Calu3 (cell line): ENCODE measurements at places on chromosomes 1 and 21. TPM values are rescaled to one million over a fixed set of nuclear protein-coding genes. Genes with fewer than 3 reads are reported as not detected.

DNA sequence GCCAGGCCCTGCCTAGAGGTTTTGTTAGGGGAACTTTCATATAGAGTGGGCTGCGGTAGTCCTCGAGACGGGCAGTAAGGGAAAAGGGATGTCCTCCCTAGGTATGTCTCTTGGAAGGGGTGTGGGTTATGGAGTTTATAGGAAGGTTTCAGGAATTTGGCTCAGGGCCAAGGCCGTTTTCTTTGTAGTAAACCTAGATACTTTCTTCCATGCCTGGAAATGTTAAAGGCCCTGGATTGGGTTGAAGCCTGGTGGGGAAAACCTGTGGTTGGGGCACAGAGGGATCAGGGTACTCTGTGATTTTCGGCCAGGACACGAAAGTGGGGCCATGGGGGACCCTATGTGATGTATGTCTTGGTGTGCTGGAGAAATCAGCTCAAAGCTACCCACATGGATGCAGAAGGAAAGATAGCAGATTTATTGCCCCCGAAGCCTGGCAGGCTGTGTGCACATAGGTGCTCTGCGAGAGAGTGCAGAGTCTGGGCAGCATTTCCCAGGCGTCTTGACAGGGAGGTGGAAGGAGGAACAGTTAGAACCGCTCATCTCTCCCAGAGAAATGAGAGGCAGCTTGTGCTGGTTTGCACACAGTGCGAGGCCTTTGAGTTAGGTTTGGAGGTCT is 1.7 kb downstream of the SNAP47 start:
- no peaks in the 10 kb centered on the region for H3K27me3 ChIP-seq
- peaks cover 51% of the 10 kb centered on the region for H3K36me3 ChIP-seq
- H3K27ac ChIP-seq: no peak overlapping the region
- H3K4me3 ChIP-seq: peak overlapping the region; percentile 83
- DNase-seq: no peak

GRCh38 chr1:233281711-233282581 is 13.6 kb downstream of the PCNX2 start:
- no peak overlapping the region for H3K27ac ChIP-seq
- H3K36me3 ChIP-seq: no peaks in the 10 kb centered on the region
- no peak for DNase-seq
- peaks cover 12% of the 10 kb centered on the region for H3K4me1 ChIP-seq

GRCh38 chr1:207672522-207673130 is 27.7 kb downstream of the CR1L start:
- peaks cover 34% of the 10 kb centered on the region for H3K27me3 ChIP-seq
- H3K4me1 ChIP-seq: peaks cover 11% of the 10 kb centered on the region
- no peak overlapping the region for H3K27ac ChIP-seq
- DNase-seq: peak; percentile 53
- no peaks in the 10 kb centered on the region for H3K36me3 ChIP-seq

- H3K4me3 ChIP-seq: no peak overlapping the region
- peaks cover 88% of the 10 kb centered on the region for H3K27me3 ChIP-seq
- no peak overlapping the region for H3K27ac ChIP-seq
- no peak for DNase-seq
Measured at GRCh38 chr1:12067900-12068821, 5.1 kb downstream of the TNFRSF8 start.

GRCh38 chr1:197659171-197659570 is 116.1 kb downstream of the DENND1B start:
- H3K36me3 ChIP-seq: no peaks in the 10 kb centered on the region
- no peaks in the 10 kb centered on the region for H3K27me3 ChIP-seq
- DNase-seq: no peak
- H3K4me3 ChIP-seq: no peak overlapping the region

GRCh38 chr1:67194209-67194863 is 28.1 kb downstream of the IL23R start:
- no peak overlapping the region for H3K4me3 ChIP-seq
- no peaks in the 10 kb centered on the region for H3K4me1 ChIP-seq
- no peak for DNase-seq
- H3K27ac ChIP-seq: no peak overlapping the region
- peaks cover 20% of the 10 kb centered on the region for H3K27me3 ChIP-seq
- no peaks in the 10 kb centered on the region for H3K36me3 ChIP-seq

- no peak overlapping the region for H3K27ac ChIP-seq
- no peak overlapping the region for H3K4me3 ChIP-seq
- no peaks in the 10 kb centered on the region for H3K36me3 ChIP-seq
- DNase-seq: no peak
- no peaks in the 10 kb centered on the region for H3K27me3 ChIP-seq
- H3K4me1 ChIP-seq: peaks cover 2% of the 10 kb centered on the region
Measured at GRCh38 chr1:224223819-224224714, 41.0 kb downstream of the DEGS1 start.

- H3K27ac ChIP-seq: no peak overlapping the region
- no peak for DNase-seq
- peaks cover 90% of the 10 kb centered on the region for H3K27me3 ChIP-seq
- no peak overlapping the region for H3K4me3 ChIP-seq
- H3K4me1 ChIP-seq: peaks cover 9% of the 10 kb centered on the region
Measured at GRCh38 chr1:54008876-54009275, 9.1 kb downstream of the LDLRAD1 start.

Gene CCDC185
- total RNA-seq: 0.17 TPM in 1 of 2 replicates, not detected in the other
